ENCODE measurements at places on chromosomes 5 and 9.

DNA sequence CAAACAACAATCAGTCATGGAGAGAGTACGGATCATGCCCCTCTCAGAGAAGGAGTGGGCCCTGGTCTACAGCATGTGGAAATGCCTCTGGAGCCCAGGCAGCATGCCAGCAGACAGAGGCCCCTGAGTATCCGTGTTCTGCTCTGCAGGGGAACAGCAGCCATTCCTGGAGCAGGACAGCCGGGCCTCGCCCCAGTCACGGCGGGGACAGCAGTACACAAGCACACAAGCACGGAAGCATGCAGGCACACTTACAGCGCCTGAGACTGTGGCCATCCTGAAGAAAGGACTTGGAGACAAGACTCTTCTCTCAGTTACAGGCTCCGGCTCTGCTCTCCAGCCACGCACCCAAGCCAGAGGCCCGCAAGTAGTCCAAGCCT lies 102.6 kb upstream of the ALDH1B1 start:
- no peak for DNase-seq

GRCh38 chr5:157740229-157740610 lies 3.3 kb upstream of the LSM11 start:
- DNase-seq: peak; percentile 48

DNA sequence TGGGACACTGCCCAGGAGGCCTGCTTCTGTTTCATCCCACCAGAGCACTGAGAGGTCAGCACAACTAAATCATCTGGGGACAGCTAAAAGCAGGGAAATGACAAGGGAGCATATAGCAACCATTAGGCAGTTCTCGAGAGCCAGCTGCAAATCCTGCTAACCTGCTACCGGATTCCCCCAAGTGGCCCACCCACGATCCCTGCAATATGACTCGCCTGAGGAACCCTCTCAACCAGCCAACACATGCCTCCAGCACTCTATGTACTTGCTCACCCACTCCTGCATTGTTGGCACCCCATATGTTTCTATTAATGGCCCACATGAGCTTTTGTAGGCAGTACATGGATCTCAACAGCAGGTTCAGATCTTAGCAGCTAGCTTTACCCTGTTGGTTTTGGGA lies 326.0 kb downstream of the GABRG2 start:
- DNase-seq: no peak

DNA sequence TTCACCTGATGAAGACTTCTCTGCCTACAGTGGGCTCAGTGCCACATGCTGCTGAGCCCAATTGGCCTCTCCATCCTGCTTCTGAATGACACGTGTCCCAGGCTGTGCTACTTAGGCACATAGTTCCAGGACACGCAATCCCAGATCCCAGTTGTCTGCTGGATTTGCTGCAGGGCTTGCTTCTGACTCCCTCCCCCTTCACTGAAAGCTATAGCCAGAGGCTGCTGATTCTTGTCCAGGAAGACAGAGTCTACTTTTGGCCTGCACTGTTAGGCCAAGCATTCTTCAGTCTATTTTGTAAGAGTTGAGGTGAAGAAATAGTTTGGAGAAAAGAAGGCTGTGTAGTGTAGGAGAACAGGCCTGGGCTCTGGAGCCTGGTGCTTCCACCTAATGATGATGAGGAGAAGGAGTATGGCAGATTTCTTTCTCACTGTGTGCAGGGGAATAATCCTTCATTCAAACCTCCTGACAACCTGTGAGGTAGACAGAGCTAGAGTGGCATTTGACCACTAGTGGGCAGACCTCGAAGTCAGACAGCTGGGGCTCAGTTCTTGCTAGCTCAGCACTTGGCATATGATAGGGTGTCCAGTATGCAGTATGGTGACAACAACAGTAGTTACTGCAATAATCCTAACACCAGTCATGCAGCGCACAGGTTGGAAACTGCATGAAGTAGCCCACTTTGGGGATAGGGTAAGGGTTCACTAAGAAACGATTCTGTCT lies 19.5 kb upstream of the ASPN start:
- peak; percentile 73 for DNase-seq

Data from NCI-H82 (cell line).